ENCODE measurements at places on chromosomes 6 and 20.

DNA sequence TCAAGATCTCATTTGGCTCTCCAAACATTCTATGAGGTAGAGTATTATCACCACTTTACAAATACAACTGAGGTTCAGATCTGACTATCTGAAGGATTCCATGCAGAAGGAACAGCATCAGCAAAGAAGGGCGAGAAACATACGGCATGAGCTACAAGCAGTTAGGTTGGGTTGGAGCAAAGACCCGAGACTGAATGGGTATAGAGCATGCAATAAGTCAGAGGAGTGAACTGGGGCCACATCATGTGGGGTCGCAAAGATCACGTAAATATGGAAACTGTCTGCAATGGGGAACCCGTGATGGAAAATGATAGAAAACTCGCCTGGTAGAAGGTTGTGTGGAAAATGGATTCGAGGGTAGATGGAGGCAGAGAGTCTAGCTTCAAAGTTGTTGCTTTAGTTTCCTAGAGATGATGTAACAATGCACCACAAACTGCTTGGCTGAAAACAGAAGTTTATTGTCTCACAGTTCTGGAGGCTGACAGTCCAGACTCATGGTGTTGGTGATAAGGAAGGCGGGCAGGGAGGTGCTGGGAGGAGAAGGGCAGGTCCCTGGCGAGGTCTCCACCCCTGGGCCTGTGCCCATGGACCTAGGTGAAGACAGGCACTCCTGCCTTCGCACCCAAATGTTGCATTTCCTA is 44.3 kb upstream of the BCLAF1 start:
- DNase-seq: no peak

- no peak for DNase-seq
Measured at GRCh38 chr6:166251211-166251610, 57.0 kb downstream of the PRR18 start.

DNA sequence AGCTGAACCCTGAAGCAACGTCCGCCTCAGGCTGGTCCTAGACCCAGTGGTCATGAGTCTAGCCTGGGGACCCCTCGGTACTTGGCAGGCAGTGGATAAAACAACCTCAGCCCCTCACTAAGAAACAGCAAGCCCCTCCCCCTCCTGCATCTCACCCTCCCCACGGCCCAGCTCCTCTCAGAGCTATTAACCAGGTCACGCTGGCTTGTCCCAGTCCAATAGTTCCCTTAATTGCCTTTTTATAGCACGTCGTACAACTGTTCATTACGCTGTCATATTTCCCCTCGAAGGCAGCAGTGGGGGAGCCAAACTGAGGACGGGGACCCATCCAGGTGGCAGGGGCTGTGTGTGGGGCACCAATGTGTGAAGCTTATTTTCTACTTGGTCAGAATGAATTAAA is 8.6 kb upstream of the SLC32A1 start:
- DNase-seq: no peak

DNA sequence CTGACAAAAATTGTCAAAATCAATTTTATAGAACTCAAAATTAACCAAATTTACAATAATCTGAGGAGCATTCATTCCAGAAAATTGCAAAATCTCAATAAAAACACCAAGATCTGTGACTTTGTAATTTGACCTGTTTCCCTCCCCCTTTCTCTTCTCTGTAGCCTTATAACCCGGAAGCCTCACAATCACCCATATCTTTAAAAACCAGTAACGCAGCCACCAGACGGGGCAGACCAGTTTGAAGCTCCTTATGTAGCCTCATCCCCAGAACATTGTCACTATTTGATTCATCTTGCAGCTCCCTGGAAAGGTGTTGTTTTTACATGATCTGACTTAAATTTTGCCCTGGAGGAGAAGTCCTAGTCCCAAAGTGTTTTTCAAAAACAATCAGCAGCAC is 27.5 kb upstream of the TGM6 start:
- DNase-seq: no peak

DNA sequence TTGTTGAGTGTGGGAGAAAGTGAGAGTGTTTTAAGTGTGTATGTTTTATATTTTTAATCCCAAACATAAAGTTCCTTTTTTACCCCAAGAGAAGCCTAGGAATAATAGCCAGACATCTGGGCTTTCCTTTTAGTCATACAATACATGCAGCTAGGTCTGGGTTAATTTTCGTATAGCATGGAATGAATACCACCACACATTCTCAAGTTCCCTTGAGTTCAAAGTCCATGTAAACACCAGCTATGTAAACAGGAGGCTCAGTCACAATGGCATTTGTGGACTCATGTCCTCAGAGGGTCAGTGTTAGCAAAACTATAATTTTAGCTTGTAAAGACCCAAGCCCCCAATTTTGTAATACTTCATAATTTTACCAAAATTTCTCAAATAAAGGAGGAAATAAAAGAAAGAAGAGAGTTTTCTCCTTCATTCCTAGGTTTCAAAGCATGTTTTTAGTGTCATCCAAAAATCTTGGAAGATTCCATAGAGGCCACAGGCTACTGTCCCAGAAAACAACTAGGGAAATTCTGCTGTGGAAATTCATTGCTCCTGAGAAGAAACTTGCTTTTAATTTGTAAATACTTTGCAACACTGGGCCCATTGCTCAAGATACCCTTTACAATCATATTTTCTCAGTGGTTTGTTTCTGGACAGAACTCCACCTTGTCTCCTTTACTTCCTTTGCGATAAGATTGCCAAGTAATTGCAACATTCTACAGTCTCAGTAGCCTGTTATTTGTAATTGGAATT is 671.2 kb downstream of the COL12A1 start:
- DNase-seq: no peak

- no peak for DNase-seq
Measured at GRCh38 chr20:63785691-63786131, 45.4 kb downstream of the ZBTB46 start.

GRCh38 chr20:25626779-25627178 is 3.0 kb upstream of the NANP start:
- no peak for DNase-seq

DNA sequence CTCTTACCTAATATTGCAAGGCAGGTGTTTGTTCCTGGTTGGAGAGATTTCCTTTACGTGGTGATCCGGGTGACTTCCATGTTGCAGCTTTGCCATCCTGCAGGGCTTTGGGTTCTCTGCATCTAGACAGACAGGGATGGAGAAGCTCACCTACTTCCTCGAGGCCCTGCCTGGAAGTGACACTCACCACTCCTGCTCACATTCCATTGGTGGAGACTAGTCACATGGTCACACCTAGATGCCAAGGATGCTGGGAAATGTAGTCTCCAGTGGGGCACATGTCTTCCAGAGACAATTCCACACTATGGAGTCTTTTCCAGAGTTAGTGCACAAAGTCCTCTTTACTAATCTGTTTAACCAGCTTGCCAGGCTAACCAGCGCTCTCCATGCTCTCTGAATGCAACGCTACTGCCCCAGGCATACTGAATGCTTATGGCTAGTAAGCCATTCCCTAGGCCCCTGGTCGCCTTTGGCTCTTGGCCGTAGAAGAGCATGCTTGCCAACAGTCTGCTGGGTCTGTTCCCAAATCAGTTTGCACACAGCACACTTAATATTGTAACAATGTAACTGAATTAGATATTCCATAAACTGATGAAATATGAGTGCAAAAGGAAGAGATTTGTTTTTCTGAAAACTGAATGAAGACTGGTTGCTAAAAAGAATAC is 6.7 kb upstream of the KCNK15 start:
- DNase-seq: peak; percentile 97

DNA sequence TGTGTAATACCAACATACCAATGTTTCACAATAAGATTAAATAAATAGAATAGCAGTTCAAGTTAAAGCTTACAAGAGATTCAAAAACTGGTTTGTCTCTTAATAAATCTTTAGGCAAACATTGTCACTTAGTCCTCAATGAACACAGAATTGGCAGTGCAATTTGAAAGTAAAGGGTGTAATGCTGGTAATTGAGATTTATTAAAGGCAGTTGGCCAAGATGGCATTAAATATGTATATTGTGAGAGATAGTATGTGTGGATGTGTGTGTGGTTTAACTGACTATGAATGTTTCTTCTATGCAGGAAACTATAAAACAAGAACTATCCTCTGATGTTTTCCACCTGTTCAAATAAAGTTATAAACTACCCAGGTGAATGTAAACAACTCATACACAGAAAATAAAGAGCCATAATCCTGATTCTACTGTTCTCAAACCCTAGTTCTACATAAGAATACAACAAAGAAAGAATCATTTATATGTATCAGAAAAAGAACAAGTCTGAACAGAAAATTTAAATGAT is 267.9 kb upstream of the PTCHD4 start:
- no peak for DNase-seq

- no peak for DNase-seq
Measured at GRCh38 chr20:3864518-3864917, 17.9 kb downstream of the MAVS start.

DNA sequence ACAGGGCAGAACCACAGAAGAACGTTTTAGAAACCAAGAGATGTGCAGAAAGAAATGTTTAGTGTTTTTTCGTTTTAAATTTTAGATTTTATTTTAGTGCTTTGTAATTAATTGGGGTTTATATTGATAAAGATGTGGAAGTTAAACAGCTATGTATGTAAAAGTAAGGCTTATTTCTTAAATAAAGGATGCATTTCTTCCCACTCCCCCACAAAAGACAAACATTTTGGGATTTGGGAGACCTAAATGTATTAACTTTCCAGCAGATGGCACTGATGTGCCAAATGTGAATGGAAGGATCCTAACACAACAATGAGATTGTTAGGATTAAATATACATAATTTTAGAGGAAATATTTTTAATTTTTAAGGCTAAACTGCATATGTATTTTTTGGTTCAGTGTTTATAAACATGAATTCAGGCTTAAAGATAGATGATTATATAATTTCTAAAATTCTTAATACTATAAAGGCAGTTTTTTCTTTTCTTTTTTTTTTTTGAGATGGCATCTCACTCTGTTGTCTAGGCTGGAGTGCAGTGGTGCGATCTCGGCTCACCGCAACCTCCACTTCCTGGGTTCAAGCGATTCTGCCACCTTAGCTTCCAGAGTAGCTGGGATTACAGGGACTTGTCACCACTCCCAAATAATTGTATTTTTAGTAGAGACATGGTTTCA is 12.0 kb downstream of the PFDN4 start:
- peak; percentile 70 for DNase-seq

GRCh38 chr6:47319867-47320266 is 10.2 kb upstream of the TNFRSF21 start:
- no peak for DNase-seq

DNA sequence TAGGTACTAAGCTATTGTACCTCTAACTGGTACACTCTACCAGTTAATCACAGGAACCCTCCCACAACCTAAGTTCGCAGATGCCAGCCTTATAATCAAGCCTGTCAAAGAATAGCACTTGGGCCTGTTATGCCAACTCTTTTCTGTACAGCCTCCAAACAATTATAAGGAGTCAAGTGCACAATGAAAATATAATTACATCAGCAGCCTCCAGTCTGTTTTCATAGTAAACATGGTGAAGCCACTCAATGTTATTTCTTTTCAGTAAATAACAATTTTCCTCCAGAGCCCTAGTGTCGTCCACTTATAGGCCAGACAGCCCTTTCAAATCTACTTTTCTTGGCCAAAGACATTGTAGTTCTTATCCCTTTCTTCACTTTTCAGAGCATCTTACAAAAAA is 82.7 kb upstream of the CARMIL1 start:
- DNase-seq: no peak

GRCh38 chr6:82524031-82524430 is 160.4 kb downstream of the TPBG start:
- no peak for DNase-seq

GRCh38 chr20:33423141-33423834 is 20.3 kb downstream of the SNTA1 start:
- no peak for DNase-seq

DNA sequence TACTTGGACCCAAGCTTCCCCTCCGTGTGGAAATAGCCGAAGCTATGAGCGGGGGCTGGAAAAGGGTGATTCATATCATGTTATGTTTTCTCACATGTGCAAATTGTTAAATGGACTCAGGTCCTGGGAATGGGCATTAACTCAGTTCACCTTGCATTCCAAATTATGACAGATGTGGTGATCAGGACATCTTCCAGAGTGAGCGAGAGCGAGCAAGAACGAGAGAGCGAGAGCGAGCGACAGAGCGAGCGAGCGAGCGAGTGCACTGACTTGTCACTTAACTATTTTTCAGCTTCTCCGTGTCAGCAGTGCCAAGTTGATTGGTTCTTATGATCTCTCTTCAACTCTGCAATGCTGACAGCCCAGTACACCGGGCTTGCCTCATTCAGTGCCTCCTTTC is 437.4 kb upstream of the NRSN1 start:
- DNase-seq: no peak

Measured in RWPE1 (cell line).